Fibroblast of the aortic adventitia (primary cell): ENCODE measurements at places on chromosomes 13 and 19. TPM values are rescaled to one million over a fixed set of nuclear protein-coding genes. Genes with fewer than 3 reads are reported as not detected.

- no peak for DNase-seq
These were observed 383.9 kb upstream of the PCDH9 start for GRCh38 chr13:67614013-67614412.

- DNase-seq = peak; percentile 78
These were observed 5.2 kb upstream of the CEACAM18 start for GRCh38 chr19:51473009-51473707.

- peak; percentile 62 for DNase-seq
These were observed 7.9 kb upstream of the LINGO3 start for GRCh38 chr19:2315818-2316353.

DNA sequence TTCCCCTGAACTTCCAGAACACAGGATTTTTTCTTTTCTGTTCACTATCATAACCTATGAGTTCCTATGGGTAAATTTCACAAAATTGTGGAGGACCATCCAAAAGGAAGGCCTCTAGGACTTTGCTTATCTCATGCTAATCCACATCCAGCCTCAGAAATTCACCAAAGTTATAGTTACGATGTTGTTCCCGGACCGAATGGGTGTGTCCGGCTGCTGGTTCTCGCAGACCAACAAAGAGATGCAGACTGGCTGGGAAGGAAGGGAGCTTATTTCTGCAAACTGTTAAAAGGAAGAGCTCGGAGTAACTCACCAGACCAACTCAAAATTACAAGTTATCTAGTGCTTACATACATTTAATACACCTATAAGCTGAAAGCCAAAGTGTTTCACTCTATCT is 882.9 kb upstream of the SPRY2 start:
- no peak for DNase-seq

GRCh38 chr13:51229731-51230130 is 7.5 kb downstream of the FAM124A start:
- DNase-seq = no peak

- no peak for DNase-seq
These were observed 242.2 kb downstream of the B3GLCT start for GRCh38 chr13:31441800-31442510.

GRCh38 chr19:48750771-48751504 is 1.5 kb downstream of the FUT1 start:
- no peak for DNase-seq

DNA sequence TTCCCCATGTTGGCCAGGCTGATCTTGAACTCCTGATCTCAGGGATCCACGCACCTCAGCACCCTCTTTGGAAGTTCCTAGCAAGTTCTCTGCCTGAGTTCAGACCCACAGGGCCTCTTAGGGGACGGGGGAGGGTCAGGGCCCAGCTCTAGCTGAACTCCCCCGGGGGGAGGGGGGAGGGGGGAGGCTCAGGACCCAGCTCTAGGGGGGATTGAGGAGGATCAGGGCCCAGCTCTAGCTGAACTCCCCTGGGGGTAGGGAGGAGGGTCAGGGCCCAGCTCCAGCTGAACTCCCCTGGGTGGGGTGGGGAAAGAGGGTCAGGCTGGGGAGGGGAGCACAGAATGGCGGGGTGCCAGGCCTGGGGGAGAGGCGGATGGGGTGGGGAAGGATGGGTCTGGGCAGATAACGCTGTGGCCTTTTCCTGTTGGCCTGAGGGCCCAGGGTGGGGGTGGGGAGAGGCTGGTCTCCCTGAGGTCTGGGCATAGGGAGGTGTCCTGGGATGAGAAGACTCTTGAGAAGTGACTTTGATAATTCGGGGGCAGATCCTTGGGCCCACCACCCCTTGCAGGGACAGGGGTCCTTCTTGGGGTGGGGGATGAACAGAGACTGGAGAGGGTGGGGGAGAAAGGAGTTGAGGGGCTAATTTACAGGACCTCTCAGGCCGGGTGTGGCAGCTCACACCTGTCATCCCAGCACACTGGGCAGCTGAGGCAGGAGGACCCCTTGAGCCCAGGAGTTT is 5.5 kb upstream of the PTBP1 start:
- DNase-seq = no peak

GRCh38 chr13:50529154-50529882 is 314.2 kb downstream of the DLEU7 start:
- peak; percentile 95 for DNase-seq

GRCh38 chr13:24203811-24204210 is 43.3 kb downstream of the SPATA13 start:
- DNase-seq = no peak

DNA sequence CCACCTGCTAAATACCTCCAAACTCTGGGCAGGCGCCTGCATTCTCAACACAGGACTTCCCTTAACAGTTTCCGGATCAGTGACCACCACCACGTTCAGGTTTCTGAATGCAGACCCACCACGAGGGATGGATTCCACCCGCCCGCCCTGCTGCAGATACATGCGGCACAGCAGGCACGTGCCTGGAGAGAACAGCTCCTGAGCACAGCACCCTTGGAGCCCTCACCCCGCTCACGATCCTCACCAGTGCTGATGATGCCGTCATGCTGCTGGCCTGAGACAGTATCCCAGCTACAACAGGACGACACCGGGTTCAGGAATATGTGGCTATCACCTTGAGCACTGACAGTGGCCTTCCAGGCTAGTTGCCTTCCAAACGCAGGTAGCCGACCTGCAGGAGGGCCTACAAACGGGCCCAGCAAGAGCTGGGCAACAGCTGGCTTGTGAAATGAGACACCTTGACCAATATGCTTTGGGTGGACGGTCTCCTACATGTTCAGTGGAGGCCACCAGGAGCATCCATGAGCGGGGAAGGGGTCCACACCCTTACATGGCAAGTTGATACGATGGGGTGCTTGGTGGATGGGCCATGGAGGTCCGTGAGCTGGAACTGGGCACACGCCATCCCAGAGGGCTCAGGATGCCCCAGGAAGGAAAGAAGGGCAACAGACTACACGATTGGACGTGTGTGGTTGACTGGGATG is 9.9 kb upstream of the QTRT1 start:
- no peak for DNase-seq

GRCh38 chr13:29438769-29439168 is 156.7 kb downstream of the SLC7A1 start:
- peak; percentile 62 for DNase-seq

DNA sequence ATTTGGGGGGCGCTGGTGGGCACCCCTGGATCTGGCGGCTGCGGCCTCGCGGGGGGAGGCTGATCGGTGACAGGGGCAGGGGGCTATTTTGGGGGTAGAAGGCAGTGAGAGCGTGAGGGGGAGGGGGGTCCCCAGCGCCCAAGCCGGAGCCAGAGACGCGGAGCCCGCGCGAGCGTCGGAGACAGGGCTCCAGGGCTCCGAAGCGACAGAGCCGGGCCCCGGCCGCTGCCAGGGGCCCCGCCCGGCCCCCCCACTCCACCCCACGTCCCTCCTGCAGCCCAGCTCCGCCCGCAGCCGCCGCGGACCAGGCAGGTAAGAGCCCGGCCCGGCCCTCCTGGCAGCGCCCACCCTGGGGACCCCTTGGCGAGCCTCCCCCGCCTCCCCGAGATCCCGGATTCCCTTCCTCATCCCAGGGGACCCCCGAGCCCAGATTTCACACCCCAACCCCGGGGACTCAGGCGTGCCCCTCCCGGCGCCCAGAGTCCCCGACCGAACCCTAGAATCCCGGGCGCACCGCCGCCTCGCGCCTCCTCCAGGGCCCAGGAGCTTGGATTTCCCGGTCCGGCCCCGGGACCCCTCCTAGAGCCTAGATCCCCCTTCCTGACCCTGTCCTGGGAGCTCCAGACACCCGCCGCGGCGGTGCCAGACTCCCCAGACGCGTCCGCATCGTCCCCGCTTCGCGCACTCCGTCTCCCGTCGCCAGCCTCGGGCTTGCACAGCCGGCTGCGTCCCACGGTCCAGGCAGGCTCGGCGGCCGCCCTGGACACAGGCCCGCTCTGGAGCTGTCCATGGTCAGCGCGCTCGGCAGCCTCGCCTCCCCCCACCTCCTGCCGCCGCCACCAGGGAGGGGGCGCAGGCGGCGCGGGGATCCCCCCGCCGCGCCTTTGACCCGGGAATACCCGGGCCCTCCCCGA is at the start of gene PPFIA3:
PPFIA3 (plus strand) TSS at position 134 of the 914 bp plus-strand sequence. CDS start 8,330 bp downstream, outside the sequence.
- DNase-seq = peak; percentile 46

GRCh38 chr19:7657131-7657751 is 11.6 kb upstream of the RETN start:
- DNase-seq = no peak

- no peak for DNase-seq
These were observed 11.0 kb downstream of the ZNF835 start for GRCh38 chr19:56660381-56661107.

- DNase-seq = no peak
These were observed 64.1 kb downstream of the KLF12 start for GRCh38 chr13:74070065-74070464.

GRCh38 chr13:65555962-65556361 is 1674.2 kb downstream of the PCDH9 start:
- no peak for DNase-seq

DNA sequence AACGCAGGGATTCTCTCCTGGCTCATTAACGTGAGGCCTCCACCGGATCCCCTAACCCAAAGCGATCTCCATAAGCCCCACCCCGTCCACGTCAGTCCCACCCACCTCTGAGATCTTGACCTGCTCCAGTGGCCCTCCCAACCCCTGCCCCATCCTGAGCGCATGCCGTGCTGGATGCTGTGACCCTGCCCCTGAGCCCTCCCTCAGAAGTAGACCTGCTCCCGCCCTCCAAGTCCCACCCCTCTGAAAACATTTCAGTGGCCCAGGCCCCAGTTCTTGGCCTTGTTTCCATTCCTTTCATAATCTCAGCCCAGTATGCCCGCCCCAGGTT is 19.9 kb downstream of the LMTK3 start:
- no peak for DNase-seq

GRCh38 chr19:40673397-40673796 is 17.1 kb downstream of the NUMBL start:
- DNase-seq = no peak

DNA sequence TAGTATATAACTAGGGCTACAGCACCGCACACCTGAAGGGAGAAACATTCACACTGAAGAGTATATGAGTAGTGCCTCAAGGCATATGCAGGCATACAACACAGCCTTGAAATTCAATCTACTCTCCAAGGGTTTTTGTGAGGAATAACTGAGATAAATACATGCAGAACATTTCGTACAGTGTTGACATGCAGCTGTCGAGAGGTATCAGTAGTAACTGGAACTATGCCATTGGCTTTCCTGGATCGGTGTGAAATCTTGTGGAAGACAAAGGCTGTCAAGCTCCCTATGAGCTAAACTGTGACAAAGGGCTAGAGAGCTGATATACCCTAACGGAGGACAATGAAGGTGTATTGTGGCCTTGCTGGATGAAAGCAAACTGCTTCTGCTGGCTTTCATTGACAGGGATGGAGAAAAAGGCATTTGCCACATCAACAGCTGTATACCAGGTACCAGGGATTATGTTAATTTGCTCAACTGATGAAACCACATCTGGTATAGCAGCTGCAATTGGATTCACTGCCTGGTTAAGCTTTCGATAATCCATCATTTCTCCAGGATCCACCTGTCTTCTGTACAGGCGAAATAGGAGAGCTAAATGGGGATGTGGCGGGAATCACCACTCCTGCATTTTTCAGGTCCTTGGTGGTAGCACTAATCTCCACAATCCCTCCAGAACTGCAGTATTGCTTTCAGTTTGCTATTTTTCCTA is 16.3 kb downstream of the MTRF1 start:
- no peak for DNase-seq

DNA sequence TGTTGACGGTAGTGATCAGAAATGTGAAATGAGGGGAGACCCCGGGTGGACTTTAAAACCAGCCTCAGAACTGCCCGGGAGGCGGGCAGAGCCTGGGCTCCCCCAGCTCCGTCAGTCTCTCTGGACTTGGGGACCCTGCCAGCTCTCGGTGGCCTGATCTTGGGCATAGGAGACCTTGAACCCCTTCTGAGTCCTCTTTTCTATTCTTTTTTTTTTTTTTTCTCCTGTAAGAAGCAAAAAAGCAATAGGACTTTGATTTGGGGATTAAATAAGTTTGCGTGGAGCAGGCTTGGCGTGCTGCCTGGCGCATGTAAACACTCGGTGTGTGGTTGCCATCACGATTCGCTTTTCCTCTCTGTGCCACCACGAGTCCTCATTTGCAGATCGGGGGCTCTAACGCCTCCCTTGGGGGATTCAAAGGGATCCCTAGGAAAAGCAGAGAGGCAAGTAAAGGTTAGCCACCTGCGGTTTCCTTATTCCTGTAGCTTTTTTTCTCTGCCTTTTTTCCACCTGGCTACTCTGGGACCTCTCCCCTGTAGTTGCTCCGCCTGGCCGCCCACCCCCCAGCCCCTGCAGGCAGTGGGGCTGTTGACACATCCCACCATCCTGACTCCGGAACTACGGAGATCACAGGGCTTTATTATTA is 1.3 kb downstream of the SAFB start:
- peak; percentile 58 for DNase-seq

DNA sequence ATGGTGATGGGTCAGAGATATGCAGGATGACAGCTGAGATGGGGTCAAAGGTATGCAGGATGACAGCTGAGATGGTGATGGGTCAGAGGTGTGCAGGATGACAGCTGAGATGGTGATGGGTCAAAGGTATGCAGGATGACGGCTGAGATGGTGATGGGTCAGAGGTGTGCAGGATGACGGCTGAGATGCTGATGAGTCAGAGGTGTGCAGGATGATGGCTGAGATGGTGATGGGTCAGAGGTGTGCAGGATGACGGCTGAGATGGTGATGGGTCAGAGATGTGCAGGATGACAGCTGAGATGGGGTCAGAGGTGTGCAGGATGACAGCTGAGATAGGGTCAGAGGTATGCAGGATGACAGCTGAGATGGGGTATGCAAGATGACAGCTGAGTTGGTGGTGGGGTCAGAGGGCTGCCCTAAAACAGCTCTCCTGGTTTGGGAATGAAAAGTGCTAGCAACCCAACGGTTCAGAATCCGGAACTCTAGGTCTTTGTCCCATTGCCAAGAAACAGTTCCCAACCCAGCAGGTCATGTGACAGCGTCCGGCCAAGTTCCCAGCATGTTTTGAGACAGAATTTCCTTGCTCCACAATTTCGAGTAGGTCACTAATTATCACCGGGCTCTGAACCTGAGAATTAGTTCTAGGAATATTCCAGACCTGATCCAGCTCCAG is 3.2 kb downstream of the SELENOW start:
- DNase-seq = peak; percentile 34

DNA sequence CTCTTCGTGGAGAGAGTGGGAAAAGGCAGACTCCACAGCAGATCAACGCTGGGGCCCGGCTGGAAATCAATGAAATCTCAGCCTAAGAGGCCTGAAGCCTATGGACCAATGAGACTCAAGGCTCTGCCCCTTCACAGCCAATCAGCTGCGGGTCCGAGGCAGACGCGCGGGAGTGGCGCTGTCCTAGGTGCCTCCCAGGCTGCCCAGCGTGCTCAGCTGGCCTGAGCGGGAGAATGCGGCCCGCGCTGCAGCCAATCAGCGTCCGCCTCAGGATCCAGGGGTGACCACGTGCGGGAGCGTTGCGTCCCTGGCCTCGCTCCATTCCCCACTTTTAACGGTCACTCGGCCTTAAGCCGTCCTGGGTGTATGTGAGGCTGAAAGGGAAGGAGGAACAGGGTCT is at the start of gene ZBTB32:
ZBTB32 (plus strand) TSS at position 341 of the 400 bp plus-strand sequence. CDS start 10,069 bp downstream, outside the sequence.
- peak; percentile 46 for DNase-seq

Gene ZNF582
- 1.4 and 5.4 TPM in 2 replicates for total RNA-seq

Gene CATSPERD
- total RNA-seq = not detected in 2 replicates

Gene ZNF491
- 0.99 and 2.9 TPM in 2 replicates for total RNA-seq

Gene C19orf38
- total RNA-seq = 0.41 and 0.81 TPM in 2 replicates

Gene CHAF1A
- total RNA-seq = 8.6 and 25.8 TPM in 2 replicates

Gene KLK11
- not detected in 2 replicates for total RNA-seq

Gene KCTD12
- 62.6 and 176 TPM in 2 replicates for total RNA-seq

Gene USHBP1
- total RNA-seq = not detected in 2 replicates

Gene SH2D3A
- total RNA-seq = not detected in 2 replicates

Gene SOX1
- total RNA-seq = not detected in 2 replicates

Gene GRIN2D
- total RNA-seq = 1.2 and 2.2 TPM in 2 replicates
